Osteoblast (primary cell): ENCODE measurements at places on chromosomes 4 and X.

GRCh38 chr4:36549992-36550391 is 268.6 kb downstream of the DTHD1 start:
- no peak for DNase-seq

- DNase-seq = no peak
These were observed 110.8 kb upstream of the H2AZ1 start for GRCh38 chr4:100060765-100061416.

- DNase-seq = no peak
These were observed 73.3 kb upstream of the TLR2 start for GRCh38 chr4:153610623-153611376.

GRCh38 chr4:36164900-36165630 is 79.2 kb downstream of the ARAP2 start:
- DNase-seq = no peak

GRCh38 chrX:119512146-119512800 is 44.0 kb downstream of the SLC25A5 start:
- peak; percentile 87 for DNase-seq

DNA sequence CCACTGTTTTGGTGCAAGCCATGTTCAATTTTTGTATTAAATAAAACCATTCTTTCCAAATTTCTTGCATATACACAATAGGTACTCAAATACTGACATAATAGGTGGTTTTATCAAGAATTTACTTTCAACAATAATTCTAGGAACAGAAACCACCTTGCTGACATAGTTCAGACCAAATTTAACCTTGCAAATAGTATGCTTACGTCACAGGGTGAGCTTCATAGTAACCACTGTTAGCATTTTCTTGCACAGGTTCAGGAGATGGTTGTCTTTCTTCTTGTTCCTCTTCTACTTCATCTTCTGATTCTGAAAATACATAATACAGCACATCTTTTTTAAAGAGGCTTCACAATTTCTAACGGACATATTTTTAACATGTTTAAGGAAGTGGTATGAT is 17.6 kb downstream of the G3BP2 start:
- DNase-seq = no peak

GRCh38 chrX:20529711-20530110 is 263.0 kb upstream of the RPS6KA3 start:
- DNase-seq = no peak

DNA sequence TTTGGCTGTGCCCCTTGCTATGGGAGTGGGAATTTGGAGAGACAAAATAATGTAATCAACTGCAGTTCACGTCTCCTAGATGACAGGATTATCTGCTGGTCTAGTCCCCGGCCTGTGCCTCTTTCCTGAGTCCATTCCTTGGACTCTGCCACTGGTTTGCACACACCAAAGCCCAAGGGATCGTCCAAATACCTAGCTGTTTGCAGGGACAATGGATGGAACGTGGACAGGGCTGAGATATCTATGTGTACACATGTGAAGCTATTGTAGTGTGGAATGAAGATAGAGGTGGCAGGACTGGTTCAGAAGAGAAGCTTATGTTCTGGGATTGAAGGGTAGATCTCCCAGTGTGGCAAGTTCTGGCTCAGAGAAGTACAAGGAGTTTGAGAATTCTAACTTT is 198.3 kb upstream of the PITX2 start:
- DNase-seq = no peak

DNA sequence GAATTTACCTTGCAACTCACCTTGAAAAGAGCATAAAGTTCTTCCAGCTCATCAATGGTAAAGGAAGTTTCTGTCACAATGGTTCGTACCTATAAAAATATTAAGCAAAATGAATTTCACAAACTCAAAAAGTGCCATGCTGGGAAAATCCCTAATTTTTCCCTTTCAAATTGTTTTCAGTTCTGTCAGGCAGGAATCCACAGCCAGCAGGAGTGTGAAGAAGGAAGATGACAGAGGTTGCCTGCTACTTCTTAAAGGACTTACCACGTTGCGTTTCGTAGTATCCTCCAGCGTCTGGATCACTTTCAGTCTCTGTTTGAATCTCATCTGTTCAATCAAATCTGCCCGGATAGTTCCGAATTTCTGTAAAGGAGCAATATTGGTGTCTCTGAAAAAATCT is 70.3 kb upstream of the UCP1 start:
- DNase-seq = no peak

DNA sequence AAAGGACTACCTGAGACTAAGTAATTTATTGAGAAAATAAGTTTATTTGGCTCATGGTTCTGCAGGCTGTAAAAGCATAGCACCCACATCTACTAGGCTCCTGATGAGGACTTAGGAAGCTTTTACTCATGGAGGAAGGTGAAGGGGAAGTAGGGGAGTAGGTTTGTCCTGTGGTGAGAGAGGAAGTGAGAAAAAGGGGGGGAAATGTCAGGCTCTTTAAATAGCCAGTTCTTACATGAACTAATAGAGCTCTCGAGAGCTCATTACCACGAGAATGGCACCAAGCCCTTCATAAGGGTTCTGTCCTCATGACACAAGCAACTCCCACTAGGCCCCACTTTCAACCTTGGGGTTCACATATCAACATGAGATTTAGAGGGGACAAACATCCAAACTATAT is 125.5 kb upstream of the NRK start:
- DNase-seq = no peak

GRCh38 chrX:41419082-41419481 is 28.1 kb upstream of the NYX start:
- DNase-seq = no peak

DNA sequence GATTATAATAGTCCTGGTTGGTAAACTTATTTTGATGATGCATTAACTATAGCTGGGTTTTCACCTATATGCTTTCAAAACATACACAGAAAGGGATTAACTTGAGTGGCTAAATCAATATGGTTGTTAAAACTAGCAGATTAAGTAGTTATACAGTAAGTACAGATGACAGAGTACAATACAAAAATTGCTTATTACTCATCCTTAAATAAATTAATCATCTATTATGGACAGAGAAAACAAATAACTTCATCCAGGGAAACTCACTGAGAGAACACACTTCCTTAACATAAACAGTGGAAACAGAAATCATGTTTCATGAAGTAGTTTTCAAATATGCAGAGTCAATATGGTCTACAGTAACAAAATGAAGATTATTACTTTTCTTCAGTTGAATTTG is 133.4 kb downstream of the AREG start:
- DNase-seq = peak; percentile 21

GRCh38 chr4:57442831-57443291 is 332.7 kb upstream of the IGFBP7 start:
- peak; percentile 73 for DNase-seq

- DNase-seq = no peak
These were observed 69.2 kb downstream of the HAUS3 start for GRCh38 chr4:2172627-2173231.

- DNase-seq = no peak
These were observed 150.2 kb downstream of the RRAGB start for GRCh38 chrX:55867708-55868107.

GRCh38 chrX:2594491-2594890 is 93.7 kb upstream of the DHRSX start:
- no peak for DNase-seq

DNA sequence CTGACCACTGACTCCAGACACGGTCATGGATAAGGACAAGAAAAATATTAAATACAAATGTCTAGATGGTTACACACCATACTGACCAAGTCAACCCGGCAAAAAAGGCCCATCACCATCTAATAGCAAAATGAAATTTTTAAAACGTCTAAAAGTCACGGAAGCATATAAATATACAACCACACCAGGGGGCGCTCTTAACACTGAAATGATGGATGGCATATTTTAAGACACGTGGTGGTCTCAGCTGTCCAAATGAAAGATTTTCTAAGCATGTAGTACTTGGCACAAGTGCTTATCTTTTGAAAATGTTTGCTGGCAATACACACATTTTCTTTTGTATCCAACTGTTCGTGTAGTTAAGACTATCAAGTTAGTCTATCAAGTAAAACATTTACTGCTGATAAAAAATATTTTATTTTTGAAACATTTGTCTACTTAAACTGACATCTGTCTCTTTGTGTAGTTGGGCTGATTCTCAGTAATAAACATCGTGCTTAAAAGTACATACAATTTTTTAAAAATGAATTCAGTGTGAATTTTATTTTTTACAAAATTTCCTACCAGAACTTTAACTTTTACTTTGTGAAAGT is 64.6 kb downstream of the COX7B2 start:
- peak; percentile 62 for DNase-seq

GRCh38 chrX:78838709-78839108 is 91.2 kb downstream of the LPAR4 start:
- DNase-seq = no peak

DNA sequence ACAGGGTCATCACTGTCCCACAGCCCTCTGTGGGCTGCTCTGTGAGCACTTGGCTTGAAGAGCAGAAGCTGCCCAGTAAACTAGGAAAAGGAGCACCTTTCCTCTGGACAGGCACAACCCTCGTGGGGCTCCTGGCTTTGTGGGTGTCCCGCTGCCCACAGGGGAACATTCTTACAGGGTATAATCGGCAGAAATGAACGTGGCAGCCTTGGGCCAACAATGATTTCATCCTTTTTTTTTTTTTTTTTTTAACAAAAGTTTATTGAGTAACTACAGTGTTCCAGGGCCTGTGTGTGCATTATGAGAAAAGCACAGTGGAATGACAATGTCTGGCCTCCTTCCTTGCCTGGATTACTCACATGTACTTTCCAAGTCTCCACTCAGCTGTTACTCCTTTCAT is 197.2 kb downstream of the PDGFC start:
- DNase-seq = no peak

DNA sequence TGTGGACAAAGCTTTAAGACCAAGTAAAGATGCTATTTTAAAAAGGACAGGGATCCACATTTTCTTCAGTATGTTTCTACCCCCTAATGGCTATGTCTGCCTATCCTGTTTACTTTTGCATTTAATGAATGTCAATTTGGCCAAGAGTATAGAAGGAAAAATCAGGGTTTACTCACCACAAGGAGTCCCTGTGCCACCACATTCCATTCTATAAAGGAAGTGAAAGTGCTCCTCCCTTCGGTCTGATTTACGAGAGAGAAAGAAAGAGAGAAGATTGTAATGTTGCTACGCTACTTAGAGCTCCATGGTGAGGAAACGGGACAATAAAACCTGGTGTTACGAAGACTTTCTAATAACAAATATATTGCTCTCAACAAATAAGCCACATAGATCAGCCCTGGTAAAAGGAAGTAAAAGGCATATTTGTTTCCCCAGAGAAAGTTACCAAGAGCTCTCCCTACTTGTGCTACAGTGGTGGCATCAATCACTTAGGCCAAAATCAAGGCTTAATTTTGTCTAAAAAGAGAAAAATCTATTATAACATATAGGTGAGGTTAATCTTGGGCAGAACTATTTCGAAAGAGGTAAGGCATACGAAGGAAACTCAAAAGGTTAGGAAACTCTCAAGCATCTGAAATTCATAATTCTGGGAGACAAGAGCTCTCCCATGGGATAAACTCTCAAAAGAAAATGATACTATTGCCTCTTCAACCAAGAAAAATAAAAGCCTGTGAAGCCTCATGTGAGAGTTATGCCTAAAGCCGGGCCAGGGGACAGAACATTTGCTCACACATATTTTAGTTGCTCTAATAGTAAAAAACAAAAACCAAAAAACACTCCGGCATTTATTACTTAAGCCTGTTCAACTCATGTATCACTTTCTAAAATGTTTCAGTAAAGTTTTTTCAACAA is 29.5 kb downstream of the TAPT1 start:
- DNase-seq = peak; percentile 68

- DNase-seq = no peak
These were observed 4.9 kb upstream of the NAF1 start for GRCh38 chr4:163171590-163171989.

DNA sequence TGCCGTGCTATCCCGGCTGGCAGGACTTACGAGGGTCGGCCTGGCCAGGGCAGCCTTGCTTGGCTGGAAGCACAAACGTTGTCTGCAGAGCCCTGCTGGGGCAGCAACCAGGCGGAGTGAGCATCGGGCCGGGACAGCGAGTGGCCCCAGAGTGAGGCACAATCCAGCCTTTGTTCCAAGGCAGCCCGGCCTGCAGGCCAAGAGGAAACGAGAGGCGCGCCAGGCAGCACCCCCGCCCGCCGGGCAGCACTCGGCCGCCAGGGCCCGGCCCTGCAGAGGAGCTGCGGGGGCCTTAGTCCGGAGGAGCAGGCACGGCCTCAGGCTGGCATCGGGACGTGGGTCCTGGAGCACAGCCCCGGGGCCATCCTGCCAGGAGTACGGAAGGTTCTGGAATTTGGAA is 24.1 kb downstream of the FGFRL1 start:
- DNase-seq = no peak

GRCh38 chr4:99408346-99408745 is 26.8 kb downstream of the ADH7 start:
- DNase-seq = no peak

DNA sequence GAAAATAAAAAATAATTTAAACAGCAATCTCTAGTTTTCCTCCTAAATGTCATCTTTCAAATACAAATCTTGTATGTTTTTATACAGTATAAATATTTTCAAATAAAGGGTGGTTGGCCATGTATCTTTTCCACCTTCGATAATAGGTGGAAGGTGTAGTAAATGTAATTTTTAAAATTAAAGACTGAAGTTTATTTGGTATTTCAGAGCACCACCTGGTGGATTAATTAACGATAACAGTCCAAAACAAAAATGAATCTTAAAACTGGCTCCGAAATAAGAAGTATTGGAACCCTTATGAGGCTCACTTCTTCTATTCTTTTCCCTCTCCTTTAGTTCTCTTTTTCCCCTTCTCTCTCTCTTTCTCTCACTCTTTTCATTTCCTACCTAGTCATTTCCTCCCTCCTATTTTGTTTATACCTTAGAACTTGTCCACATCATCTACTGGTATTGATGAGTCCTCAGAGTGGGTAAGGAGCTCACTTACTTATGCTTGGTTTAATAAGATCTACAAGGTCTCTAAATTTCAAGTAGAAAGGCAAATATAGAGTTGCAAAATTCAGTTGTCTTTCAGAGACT is 82.9 kb upstream of the EXOC1L start:
- no peak for DNase-seq

DNA sequence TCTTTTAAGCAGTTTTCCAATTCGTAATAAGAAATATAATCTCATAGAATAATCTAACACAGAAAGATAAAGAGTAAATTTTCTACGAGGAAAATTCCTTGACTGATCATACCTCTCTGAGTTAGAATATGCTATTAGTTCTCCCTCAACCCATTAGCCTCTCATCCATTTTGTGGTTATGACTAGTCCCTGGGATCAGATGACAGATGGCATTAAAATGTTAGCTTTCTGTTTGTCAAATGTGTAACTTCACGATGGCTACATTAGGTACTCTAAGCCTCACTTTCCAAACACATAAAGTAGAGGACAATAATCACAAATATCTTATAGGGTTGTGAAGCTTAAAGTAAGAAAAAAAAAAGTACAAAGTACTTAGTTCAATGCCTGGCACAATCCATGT is 112.2 kb downstream of the ZAR1 start:
- DNase-seq = peak; percentile 80

DNA sequence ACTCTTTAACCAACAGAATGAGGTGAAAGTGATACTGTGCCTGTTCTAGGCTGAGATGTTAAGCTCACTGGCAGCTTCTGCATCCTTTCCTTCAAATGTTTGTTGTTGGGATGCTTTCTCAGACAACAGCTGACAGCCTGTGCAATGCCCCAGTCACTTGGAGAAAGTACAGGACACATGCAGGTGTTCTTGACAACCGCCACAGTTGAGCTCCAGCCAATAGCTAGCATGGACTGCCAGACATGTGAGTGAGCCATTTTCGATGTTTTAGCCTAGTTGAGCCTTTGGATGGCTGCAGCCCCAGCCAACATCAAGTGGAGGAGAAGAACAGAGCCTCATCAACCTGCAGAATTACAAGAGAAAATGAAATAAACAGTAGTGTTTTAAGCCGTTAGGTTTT is 94.1 kb upstream of the PPP3CA start:
- no peak for DNase-seq

- no peak for DNase-seq
These were observed 207.4 kb upstream of the JADE1 start for GRCh38 chr4:128601991-128602695.
